ENCODE measurements at places on chromosomes 11 and 22.

- peak; percentile 54 for DNase-seq
Measured at GRCh38 chr11:65305501-65306268, 9.0 kb upstream of the CDC42EP2 start.

DNA sequence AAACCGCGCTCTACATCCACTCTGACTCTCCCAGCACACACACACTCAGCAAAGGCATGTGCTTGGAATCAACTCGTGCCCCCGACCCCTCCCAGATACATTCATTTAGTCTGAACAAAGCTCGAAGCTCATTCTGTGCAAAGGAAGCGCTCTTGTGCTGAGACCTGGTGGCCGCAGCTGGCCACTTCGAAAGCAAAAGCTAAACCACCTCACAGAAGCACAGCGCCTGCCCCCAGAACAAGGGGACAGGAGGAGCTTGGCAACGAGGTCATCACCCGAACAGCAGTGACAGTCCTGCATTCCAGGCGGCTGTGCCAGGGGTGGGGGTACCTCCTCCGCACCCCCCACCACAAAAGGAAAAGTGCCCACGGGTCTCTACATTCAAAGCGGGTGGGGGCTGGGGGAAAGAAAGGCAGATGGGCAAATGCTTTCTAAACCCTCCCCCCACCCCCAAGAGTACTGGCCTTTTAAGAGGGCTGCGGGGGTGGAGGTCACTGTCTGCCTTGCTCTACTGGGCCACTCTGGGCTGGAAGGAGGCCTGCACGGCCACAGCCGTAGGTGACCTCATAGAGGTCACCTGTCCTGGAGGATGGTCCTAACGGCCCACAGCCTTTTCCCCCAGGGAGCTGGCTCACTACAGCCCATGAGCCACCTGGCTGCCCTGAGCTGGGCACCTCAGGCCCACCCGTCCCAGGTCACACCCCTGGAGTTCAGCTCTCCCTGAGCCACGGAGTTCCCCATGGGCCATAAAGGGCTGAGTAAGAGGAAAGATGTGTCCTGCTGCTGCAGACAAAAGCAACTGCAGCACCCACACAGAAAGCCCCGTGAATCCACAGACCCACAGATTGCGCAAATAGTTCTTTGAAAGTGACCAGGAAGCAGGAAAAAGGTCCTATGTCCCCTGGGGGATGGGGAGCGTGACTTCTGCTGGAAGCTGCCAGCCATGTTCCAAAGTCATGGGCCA lies 21.3 kb downstream of the CBX7 start:
- no peak for DNase-seq

- DNase-seq = no peak
Measured at GRCh38 chr11:113322158-113322557, 7.8 kb downstream of the TTC12 start.

- no peak for DNase-seq
Measured at GRCh38 chr11:47577460-47578041, 1.2 kb downstream of the KBTBD4 start.

DNA sequence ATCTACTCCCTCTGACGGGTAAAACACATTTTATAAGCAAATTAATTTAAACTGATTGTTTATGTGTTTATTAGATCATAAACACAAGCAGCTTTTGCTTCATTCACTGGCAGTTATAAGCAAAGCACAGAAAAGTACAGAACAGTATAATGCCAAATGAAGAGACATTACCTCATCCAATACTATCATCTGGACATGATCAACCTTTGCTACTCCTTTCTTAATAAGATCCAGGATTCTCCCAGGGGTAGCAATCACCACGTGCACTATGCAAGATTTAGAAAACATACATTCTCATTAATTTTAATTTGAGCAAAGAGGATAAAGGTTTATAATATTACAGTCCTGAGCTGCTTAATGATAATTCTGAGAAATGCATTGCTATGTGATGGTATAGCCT lies 27.9 kb downstream of the DDX6 start:
- no peak for DNase-seq

GRCh38 chr11:15216678-15217077 lies 102.0 kb downstream of the INSC start:
- DNase-seq = no peak
